Activated naive CD4-positive, alpha-beta T cell treated with anti-CD3 and anti-CD28 coated beads, Interleukin-2, amount 50 U/mL, for 16 hours (primary cell): ENCODE measurements at places on chromosomes 7 and 10.

GRCh38 chr7:92487804-92488203 is 10.1 kb upstream of the ERVW-1 start:
- DNase-seq: no peak

- DNase-seq: no peak
Observed at GRCh38 chr7:134737566-134738345, 41.7 kb upstream of the CALD1 start.

DNA sequence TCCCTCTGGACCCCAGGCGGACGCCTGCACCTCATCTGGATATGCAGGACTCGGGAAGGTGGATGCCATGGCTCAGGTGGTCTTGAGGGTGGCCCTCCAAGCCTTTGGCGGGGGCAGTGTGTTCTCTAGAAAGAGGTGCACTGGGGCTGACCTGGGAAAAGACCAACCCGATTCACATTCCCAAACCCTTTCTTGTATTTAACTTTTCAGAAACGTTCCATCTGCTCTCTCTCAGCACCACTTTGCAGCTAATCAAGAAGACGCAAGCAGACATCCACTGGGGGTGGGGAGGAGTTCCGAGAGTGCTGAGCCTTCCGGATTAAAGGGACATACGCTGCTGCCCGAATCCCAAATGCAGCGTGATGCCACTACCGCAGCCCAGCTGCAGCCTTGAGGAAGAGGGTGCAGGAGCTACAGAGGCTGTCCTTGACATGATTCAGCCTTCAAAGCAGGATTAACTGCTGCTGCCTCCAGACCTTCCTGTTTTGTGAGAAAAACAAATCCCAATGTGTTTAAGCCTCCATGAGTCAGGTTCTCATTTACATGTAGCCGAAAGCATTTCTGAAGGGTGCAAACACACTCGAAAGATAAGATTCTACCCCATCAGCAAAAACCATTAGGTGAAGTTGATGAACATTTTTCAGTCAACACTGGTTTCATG is 39.9 kb downstream of the RBM17 start:
- no peak for DNase-seq

DNA sequence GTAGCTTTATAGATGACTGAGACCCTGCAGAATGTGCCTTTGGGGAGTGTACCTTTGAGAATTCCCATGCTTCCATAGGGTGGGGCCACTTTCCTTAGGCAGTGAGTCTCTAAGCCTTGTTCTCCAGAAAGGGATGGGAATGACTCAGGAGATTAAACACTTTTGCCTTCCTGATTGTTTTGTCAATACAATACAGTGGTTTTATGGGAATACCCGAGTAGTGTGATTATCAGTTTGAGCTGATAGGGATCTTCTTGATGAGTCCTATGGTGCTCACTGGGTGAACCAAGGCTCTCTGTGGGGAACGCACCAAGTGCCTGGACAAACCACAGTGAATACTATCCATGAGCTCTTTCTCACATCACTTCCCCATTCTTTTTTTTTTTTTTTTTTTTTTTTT is 6.3 kb downstream of the MYOF start:
- no peak for DNase-seq

GRCh38 chr7:66423729-66424128 is 205.0 kb upstream of the KCTD7 start:
- DNase-seq: no peak

- DNase-seq: no peak
Observed at GRCh38 chr10:21926949-21927348, 76.6 kb downstream of the DNAJC1 start.

DNA sequence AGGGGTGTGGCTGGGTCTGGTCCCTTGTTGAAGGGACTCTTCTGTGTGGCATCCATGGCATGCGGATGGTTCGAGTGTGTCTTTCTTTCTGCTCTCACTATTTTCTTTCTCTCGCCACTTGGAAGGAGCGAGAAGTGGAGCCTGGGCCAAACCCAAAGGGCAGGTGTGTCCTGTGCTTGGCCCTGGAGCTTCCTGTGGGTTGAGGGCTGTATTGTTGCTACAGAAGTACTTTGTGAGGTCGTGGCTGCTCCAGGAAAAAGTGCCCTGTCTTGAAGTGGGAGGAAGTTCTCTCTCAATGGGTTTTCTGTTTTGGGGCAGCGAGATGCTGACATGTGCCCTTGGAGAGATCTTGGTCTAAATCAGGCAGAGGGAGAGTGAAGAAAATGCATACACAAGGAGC is 72.0 kb downstream of the DOCK1 start:
- no peak for DNase-seq

DNA sequence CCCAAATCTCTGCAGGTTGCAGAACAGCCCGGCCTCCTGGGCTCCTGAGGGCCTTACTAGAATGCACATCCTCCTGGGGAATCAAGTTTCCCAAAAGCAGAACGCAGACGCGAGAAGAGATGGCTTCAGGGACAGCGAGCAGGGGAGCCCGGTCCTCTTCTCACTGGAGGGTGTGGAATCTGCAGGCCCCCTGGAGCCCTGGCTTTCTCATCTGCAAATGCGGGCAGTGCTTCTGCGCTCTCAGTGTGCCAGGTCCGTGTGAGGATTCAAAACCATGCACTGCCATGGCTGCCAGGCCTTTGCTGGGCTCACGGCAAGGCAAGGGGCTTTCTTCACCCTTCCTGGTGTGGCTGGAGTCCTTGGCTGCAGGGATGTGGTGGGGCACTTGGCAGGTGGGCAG is 330.9 kb upstream of the MKI67 start:
- DNase-seq: no peak

GRCh38 chr10:112510384-112510783 is 63.4 kb downstream of the VTI1A start:
- DNase-seq: no peak

- DNase-seq: no peak
Observed at GRCh38 chr10:97434055-97434454, 8.1 kb downstream of the PGAM1 start.

DNA sequence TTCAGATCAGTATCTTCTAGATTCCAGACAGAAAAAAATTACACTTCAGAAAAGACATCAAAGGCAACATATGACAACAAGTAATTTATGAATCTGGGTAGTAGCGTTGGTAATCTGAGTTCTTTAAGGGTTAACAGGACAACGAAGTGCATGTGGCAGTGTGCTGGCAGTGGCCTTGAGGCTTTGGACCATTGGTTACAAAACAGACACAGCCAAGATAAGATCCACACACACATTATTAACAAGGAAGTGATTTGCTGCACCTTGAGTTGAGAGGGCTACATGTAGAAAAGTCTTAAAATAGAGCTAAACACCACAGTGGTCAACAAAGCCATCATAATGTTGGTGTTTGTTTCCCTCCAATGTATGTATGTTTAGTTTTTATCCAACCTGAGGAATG is 40.6 kb downstream of the AKR1D1 start:
- no peak for DNase-seq

GRCh38 chr7:70153933-70154332 is 555.7 kb downstream of the AUTS2 start:
- no peak for DNase-seq

DNA sequence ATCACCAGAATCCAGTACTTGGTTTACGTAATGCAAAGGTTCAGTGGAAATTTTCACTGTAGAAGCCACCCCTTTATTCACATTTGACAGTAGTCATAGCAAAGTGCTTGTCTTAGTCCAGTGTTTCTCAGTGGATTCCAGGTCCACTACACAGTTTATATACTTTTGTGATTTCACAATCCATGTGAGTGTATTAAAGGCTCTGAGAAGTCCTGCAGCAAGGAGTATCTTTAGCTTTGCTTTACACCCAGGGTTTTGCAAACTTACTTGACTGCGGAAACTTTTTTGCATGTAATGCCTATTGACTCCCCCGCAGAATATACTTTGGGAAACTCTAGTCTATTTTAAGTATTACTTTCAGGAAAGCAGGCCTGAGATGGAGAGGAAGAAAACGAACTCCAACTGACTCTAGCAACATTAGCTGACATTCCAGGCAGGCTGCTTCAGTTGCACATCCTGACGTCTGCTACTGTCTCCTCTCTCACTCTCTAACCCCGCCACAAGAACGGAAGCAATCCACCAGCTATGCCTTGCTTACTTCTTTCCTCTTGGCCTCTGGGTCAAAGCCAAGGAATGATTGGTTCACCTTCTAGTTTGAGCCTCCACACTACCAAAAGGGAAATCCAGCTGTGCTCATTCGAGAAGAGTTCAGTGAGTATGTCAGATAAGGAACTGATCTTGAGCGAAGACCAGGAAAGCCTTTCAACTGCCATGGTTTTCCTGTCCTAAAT is 6.2 kb downstream of the PLXNA4 start:
- no peak for DNase-seq

DNA sequence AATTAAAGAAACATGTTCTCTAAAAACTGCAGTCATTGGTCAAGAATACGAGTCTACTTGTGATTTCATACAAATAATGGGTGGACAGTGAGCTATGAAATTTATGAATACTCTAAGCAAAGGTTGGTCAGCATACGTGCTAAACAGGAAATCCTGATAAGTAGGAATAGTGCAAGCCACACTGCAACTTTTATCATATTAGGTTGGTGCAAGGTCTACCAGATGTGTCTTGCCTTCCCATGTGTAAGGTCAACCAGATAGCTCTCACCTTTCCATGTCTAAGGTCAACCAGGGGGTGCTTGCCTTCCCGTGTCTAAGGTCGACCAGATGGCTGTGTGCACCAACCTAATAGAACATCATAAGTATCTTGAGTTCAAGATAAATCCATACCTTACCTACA is 2.0 kb upstream of the ITGB1 start:
- DNase-seq: no peak

- DNase-seq: no peak
Observed at GRCh38 chr10:111972109-111972508, 211.5 kb downstream of the GPAM start.

GRCh38 chr10:26407406-26407969 is 30.7 kb upstream of the APBB1IP start:
- DNase-seq: no peak

GRCh38 chr10:118638680-118639079 is 43.2 kb upstream of the PRLHR start:
- DNase-seq: no peak

DNA sequence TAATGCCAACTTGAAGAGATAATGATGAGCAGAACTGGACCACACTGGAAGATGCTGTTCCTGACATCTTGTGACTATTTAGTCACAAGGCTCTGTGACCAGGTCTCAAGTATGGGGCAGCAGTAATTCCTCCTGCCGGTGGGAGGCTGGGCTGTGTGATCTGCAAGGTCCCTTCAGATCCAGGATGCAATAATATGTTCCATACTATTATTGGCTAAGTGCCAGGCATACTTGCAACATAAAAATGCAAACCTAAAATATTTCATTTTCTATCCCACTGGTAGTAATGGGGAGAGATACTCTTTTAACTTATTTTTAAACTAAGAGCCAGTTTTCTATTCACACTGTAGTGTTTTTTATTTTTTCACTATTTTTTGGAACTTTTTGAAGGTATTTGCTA is 171.5 kb downstream of the CYP26A1 start:
- DNase-seq: no peak

- peak; percentile 63 for DNase-seq
Observed at GRCh38 chr10:75187961-75188426, 22.6 kb upstream of the VDAC2 start.

- DNase-seq: no peak
Observed at GRCh38 chr10:106830006-106830405, 334.5 kb downstream of the SORCS1 start.

DNA sequence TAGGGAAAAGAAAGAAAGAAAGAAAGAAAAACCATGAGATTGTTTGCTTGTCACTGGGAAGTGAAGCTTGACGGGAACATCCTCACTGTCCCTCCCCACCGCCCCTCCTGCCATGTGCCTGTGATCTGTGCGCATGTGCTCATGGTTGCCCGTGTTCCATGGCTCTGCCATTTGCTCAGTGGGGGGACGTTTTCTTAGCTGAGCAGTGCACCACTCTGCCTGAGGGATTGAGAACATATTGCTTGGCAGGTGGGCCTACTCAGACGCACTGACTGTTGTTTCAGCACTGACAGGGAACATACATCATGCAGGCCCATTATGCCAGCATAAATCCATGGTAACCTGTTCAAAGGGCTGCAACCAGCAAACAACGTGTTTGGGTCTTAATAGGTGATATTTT is 747.9 kb upstream of the GALNT17 start:
- DNase-seq: no peak

DNA sequence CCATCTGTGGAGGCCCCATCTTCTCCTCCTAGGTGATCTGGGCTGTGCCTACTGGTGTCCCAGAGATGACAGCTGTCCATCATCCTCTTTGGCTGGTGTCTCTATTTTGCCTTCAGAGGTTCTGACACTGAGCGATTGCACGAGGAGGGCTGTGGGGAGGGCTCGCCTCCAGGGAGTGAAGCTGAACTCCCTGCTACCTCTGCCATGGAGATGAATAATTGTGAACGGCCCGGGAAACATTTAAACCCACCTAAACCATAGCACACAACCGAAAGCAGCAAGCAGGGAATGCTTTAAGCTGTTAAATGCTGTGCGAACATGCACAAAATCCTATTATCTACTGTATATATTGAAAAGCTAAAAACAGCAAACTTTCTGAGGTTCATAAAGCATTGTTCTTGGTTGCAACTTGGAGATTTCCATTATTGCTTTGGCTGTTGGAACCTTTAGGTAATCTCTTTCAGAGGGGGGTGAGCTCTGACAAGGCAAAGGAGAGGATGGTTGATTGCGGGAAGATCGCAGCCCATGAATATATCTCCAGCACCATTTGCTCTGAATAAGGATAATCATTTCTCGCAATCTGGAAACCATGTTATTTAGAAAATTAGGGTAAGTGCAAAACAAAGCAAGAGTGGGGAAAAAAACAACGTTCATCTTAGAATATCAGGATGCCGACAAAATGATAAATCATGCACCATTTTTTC is 507.6 kb downstream of the GALNT17 start:
- no peak for DNase-seq

DNA sequence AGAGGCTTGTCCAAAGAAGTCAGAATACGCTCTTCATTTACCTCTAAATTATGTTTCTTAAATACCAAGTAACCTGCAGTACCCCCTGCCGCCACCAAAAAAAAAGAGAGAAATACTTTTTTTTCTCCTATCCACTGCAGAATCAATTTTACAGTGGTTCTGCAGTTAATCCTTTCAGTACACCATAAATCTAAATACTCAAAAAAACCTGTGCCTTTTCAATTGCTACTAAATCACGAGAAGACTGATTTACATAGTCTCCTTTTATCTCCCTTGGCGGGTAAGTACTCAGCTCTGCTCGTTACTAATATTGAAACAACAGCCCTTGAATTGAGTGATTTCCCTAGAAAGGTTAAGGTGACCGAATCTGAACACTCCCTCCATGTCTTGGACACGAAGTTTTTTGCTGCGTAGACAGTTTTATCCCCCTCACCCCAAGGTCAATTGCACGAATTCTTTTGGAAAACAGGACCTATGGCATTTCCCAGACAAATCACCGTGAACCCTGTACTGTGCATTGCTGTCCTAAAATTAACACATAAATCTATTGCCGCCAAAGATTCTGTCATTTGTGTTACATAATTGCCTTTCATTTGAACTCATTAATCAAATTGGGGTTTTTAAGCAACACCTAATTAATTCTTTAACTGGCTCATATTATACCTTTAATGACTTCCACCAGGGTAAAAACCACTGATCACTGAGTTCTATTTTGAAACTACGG is 512 bp upstream of the VIM start:
- DNase-seq: no peak

GRCh38 chr10:70771311-70772194 is 13.6 kb downstream of the TBATA start:
- no peak for DNase-seq
